ENCODE measurements at places on chromosomes 16 and 17. TPM values are rescaled to one million over a fixed set of nuclear protein-coding genes. Genes with fewer than 3 reads are reported as not detected.

GRCh38 chr17:63931981-63932561, at the start of gene CD79B:
Gene CD79B, minus strand, starts transcription at chr17:63932331. Its CDS starts 70 bp downstream, at chr17:63932261.
- DNase-seq: no peak

DNA sequence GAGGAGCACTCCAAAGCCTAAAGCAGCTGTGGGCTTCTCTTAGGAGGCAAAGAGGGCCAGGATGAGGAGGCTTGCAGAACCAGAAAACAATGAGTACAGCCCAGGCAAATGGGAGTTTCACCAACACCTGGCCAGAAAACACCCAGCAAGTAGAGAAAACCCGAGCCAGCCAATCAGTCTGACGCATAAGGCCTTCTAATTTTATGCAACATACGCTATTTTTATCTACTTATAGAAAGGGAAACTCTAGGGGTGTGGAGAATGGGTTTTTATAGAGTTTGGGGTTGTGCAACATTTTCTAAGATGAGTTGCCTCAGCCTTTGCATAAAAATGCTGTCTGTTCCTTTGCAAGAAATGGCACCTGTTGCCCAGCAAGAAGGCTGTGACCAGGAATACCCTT, 529.0 kb upstream of the CDH5 start:
- no peak for DNase-seq

GRCh38 chr17:33015716-33016346, 24.2 kb downstream of the SPACA3 start:
- DNase-seq: peak; percentile 59

- peak; percentile 97 for DNase-seq
Observed at GRCh38 chr16:70746040-70746707, 54.8 kb downstream of the VAC14 start.

DNA sequence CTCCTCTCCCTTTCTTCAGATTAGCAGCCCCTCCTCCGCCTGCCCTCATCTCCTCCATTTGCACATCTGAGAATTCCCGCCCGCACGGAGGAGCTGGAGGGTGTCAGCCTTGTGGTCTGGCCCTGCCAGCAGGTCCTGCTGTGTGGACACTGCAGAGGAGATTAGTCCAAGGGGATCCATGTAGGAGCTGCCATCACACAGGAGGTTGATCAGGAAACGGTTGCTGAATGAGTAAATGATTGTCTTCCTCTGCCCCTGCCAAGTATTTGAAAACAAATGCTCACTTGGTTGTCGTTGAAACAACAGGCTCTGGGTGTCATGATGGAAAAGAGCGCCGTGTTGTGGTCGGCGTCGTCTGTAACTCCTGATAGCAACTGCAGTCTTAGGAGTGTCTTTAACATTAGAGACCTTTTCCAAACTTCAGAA, 63.8 kb upstream of the CHMP6 start:
- no peak for DNase-seq

Gene NOG
- total RNA-seq: 0.30 TPM

Gene C16orf90
- total RNA-seq: not detected

DNA sequence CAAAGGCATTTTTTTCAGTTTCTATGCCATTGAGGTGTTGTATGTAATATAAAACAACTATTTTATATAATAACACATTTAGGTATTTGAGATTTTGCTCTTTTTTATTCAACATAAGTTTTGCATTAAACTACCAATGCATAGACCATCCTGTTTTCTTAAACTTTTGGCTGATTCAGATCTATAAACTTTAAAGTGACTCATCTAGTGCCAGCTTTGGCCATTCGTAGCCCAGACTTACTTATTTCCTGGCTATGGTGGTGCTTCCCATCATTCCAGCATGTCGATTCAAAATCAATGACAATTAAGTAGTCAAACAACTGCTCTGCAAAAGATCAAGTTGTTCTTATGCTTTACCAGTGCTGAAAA, 3.1 kb downstream of the ERI2 start:
- DNase-seq: no peak

DNA sequence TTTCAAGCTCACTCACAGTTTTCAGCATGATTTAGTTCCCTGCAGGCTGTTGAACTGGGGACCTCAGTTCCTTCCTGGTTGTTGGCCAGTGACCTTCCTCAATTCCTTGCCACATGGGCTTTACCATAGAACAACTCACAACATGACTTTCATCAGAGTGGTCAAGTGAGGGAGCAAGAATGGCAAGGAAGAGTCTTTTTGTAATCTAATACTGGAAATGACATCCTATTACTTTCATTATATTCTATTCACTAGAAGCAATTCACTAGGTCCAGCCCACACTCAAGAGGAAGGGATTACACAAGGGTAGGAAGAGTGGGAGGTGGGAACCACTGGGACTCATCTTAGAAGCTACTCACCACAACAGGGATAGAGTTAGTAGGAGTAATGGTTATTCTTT, 57.6 kb downstream of the SYT17 start:
- DNase-seq: no peak

DNA sequence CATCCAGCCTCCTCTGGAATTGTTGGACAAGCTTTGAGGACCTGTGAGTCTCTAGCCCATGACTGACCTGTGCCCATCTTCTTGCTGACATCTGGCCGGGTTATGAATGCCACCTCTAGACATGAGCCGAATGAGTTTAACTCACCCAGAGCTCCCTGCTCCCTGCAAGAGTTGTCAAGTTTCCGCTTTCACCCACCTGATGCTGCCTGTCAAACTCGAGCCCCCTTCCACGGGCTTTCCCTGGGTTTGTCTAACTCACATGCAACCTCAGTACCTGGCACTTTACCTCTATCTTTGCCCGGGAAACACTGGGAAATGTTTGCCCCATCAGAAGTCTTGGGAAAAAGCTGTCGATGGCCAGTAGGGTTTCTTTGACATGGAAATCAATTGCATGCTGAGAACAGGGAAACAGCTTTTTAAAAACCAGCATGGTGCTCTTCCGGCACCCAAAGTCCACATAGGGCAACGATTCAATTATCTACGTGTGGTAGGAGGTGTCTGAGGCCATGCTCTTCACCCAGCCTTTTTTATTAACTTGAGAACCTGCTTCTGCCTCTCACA, 33.8 kb upstream of the DNAH17 start:
- DNase-seq: no peak

DNA sequence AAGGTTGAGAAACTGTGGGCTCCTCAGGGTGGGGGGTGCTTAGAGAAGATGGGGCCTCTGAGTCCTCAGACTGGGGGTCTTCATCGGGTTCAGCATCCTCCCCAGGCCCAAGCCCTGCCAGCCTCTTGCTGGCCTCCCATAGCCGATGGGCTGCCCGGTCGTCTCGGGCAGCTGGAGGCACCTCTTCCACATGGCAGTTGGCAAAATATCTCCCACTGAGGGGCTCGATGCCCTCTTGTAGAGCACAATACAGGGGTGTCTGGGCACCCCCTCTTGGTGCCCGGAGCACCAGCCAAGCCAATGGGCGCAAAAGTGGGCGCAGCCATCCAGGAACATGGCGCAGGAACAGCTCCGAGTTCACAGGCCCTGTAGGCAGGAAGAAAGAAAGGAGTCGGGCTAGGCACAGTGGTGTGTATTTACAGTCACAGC, 1.0 kb upstream of the FLOT2 start:
- no peak for DNase-seq

Gene ASGR1
- 2.0 TPM for total RNA-seq

Gene LLGL1
- 24.5 TPM for total RNA-seq

Gene FOXF1
- 0.10 TPM for total RNA-seq

DNA sequence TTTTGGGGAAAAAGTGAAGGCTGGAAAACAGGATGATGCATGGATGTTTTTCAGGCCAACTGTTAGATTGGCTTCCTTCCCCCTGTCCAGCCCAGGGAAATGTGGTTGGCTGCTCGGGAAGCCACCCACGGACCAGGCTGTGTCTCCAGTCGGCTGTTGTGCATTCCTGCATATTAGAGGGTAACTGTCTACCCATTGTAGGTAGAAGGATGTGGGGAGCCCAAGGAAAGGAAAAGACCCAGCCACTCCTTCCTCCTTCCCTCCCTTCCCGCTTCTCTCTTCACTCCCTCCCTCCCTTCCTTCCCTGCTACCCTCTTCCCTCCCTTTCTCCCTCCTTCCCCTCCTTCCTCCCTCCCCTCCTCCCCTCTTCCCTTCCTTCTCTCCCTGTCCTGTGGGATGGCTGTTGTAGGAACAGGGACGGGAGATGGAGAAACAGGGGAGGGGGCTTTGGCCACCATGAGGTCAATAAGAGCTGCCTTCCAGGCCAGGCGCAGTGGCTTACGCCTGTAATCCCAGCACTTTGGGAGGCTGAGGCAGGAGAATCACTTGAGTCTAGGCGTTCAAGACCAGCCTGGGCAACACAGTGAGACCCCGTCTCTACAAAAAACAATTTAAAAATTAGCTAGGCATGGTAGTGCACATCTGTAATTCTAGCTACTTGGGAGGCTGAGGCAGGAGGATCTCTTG, 16.9 kb downstream of the SYT17 start:
- no peak for DNase-seq

Gene HNF1B
- not detected for total RNA-seq

Gene CHRNE
- 0.53 TPM for total RNA-seq

Gene TEX14
- total RNA-seq: not detected

Gene KRTAP3-2
- 84.1 TPM for total RNA-seq

- DNase-seq: peak; percentile 93
Observed at GRCh38 chr17:16286009-16286946, 67.0 kb downstream of the CENPV start.

DNA sequence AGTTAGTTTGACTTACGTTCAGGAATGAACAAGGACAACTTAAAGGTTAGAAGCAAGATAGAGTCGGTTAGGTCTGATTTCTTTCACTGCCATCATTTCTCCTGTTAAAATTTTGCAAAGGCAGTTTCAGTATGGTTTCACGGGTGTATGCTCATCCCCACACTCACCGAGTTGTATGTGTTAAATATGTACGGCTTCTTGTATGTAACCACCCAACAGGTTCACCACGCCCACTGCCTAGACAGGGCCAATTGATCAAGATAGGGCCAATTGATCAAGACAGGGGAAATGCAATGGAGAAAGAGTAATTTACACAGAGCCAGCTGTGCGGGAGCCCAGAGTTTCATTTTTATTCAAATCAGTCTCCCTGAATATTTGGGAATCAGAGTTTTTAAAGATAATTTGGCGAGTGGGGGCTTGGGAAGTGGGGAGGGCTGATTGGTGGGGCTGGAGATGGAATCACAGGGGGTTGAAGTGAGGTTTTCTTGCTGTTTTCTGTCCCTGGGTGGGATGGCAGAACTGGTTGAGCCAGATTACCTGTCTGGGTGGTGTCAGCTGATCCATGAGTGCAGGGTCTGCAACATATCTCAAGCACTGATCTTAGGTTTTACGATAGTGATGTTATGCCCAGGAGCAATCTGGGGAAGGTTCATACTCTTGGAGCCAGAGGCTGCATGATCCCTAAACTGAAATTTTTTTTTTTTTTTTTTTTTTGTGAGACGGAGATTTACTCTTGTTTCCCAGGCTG, 62.4 kb upstream of the PLCG2 start:
- no peak for DNase-seq

- DNase-seq: no peak
Observed at GRCh38 chr16:10907757-10908045, 30.7 kb downstream of the CIITA start.

Gene CRYBA1
- not detected for total RNA-seq

Gene NT5M
- 0.91 TPM for total RNA-seq

DNA sequence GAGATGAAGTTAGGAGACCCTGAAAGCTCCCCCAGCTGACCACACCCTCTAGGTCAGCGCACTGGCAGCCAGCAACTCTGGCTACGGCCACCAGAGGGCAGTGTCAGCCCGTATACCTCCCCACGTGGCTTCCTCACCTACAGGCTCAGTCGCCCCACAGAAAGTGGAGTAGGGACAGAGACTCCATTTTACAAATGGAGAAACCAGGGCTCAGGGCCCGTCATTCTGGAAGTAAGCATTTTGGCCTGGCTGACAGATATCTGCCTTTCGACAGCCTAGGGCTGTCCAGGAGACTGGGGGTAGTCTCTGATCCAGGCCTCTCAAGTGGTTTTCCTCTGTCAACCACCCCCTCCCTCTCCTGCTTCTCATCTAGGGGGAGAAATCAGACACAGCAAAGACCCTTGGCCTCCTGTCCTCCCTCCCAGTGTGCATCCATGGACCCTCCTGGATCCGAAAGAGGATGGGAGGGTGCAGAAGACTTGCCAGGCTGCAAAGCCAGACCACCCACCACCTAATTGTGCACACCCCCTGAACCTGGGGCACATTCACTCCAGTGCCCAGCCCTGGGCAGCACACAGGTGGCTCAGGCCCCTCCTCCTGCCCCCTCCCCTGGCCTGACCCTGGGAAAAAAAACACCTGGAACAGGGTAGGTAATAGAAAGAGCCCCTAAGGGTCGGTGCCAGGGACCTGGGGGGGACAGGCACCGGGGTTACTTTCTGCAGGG, 3.8 kb upstream of the HAP1 start:
- peak; percentile 97 for DNase-seq
